ENCODE measurements at places on chromosomes 4 and X. TPM values are rescaled to one million over a fixed set of nuclear protein-coding genes. Genes with fewer than 3 reads are reported as not detected.

- peak; percentile 54 for DNase-seq
These were observed 50.4 kb upstream of the PGAM4 start for GRCh38 chrX:78019586-78020483.

WDR17 gene
- 0.13 TPM for total RNA-seq

GRCh38 chr4:6734165-6734786, 18.3 kb downstream of the BLOC1S4 start:
- DNase-seq, result no peak

GRCh38 chrX:134672101-134672500, 13.8 kb upstream of the PLAC1 start:
- DNase-seq, result no peak

- no peak for DNase-seq
These were observed 42.9 kb downstream of the SLC9A7 start for GRCh38 chrX:46715997-46716396.

MEPE gene
- total RNA-seq, result not detected

DNA sequence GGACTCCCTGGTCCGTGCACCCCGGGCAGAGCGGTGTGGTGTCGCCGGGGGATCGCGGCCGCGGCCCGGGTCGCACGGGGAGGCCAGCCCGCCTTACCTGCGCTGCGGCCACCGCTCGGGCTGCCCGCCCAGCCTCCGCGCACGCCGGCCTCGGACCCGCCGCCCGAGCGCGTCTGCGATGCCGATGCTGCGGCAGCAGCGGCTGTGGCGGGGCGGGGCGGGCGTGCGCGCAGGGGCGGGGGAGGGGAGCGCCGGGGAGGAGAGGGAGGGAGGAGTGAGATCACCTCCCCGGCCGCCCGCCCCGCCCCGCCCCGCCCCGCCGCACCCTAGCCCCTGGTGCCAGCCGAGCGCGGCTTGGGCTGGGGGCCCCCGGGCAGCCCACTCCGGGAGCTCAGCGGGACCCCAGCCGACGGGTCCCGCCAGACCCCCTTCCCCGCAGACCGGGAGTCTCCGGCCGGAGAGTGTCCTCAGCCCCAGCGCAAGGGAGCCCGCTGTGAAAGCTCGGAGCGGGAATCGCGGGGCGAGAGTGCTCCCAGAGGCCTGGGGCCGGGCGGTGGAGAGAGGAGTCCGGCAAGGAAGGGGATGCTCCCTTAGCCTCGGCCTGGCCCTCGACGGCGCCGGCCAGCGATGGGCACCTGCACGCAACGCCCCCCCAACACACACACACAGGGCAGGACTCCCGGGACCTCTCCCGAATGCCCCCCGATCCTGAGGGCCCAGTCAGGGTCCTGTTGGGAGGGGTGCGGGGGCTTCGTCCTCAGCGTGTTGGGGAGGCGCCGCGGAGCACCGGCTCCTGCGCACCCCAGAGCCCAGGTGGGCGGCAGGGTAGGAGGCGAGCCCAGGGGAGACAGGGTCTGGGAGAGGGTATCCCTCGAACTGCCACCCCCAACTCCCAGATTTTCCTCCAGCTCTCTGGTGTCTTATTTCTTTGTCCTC, at the start of gene L1CAM:
Gene L1CAM, minus strand, starts transcription at position 206 of the 936 bp plus-strand sequence. CDS start 10,337 bp downstream, outside the sequence.
- DNase-seq, result no peak

GRCh38 chr4:170538821-170539473, 449.2 kb upstream of the AADAT start:
- DNase-seq, result no peak

DNA sequence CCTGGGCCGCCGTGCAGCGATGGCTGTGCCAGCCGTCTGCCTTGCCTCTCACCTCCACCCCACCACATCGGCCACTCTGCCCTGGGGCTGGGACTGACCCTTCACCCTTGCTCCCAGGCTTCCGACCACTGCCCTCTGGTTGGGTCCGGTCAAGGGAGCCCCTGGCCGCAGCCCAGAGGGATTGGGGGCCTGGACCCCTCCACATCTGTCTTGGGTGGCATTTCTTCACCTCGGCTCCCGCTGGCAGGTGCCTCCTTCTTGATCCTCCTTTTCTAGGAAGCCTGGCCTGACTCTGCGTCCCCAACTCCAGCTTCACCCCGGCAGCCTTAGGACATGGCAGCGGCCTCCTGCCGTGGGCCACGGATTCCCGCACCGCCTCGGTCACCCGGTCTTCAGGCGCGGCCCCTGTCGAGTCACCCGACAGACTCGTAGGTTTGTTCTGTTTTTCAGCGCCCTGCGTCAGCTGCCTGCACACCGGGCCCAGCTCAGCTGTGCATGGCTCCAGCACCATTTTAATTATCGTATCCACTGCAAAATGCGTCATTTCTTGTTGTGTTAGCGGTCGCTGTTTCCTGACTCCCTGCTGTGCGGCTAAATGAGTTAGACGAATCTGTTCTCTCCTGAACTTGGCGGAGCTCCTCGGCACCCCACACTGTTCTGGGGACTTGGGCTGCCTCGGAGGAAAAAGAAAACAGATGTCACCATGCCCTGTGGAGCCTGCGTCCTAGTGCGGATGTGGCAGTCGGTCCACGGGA, 124.0 kb downstream of the FAM53A start:
- no peak for DNase-seq

- DNase-seq, result peak; percentile 86
These were observed 349.9 kb downstream of the BMPR1B start for GRCh38 chr4:95107635-95108034.

HTR2C gene
- not detected for total RNA-seq

NDP gene
- total RNA-seq, result not detected

TAF7L gene
- under 0.01 TPM for total RNA-seq

DNA sequence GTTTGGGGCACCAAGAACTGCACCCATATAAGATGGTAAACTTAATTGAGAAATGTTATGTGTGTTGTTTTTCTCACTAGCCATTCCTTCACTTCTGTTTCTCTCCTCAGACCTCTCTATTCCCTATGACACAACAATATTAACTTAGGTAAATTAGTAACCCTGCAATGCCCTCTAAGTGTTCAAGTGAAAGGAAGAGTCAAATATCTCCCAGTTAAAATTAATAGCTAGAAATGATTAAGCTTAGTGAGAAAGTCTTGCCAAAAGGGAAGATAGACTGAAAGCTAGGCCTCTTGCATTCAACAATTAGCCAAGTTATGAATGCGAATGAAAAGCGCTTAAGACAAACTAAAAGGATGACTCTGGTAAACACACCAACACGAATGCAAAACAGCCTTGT, 132.9 kb upstream of the KLF8 start:
- no peak for DNase-seq

- no peak for DNase-seq
These were observed 87.3 kb downstream of the CFAP299 start for GRCh38 chr4:80422727-80423404.

IL1RAPL2 gene
- total RNA-seq, result 0.13 TPM
